Activated T-helper 1 cell treated with anti-CD3 and anti-CD28 coated beads, Interleukin-2, amount 50 U/mL, for 16 hours (primary cell): ENCODE measurements at places on chromosomes 11 and 22.

DNA sequence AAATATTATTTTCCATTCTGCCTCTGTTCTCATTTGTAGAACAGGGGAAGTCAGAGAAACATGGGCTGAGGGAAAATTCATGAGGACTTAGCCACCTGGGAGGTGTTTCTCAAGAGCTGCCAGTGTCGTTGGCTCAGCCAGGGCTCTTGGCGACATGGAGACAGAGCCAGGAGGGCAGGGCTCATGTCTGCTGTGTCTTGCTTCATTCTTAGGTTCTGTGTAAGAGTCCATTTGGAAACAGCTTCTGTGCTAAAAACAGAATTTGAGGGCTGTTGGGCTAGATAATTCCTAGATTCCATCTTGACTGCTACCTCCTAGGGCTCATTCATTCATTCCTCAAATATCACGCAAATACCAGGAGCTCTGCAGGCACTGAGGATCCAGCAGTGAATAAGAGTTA, 15.1 kb upstream of the MRGPRX2 start:
- no peak for DNase-seq

- no peak for DNase-seq
Observed at GRCh38 chr22:19723232-19723982, at the start of gene GP1BB. Gene GP1BB, plus strand, starts transcription at chr22:19723539. Its CDS starts 31 bp downstream, at chr22:19723570.

DNA sequence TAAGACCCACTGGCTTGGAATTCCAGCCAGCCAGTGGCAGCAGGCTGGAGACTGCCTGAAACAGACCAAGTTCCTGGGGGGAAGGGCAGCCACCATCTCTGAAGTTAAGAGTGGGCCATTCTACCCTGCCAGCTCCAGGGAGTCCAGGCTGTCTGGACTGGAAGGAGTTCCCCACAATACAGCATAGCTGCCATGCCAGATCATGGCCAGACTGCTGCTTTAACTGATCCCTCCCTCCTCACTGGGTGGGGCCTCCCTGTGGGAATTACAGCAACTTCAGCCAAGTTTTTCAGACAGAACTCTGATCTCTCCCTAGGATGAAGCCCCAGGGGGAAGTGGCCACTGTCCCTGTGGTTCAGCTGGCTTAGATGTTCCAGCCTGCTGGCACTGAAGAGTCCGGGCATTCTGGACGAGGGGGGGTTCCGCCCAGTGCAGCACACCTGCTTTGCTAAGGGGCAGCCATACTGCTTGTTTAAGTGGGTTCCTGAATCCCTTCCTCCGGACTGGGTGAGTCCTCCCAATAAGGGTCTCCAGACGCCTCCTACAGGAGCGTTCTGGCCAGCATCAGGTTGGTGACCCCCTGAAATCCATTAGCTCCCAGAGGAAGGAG, 455.4 kb downstream of the DLG2 start:
- no peak for DNase-seq

GRCh38 chr22:45502215-45503049, at the start of gene FBLN1:
Gene FBLN1, plus strand, starts transcription at chr22:45502883. Its CDS starts 103 bp downstream, at chr22:45502986.
- DNase-seq, result no peak

GRCh38 chr11:31160504-31161422, 208.8 kb downstream of the DCDC1 start:
- no peak for DNase-seq

GRCh38 chr11:133896028-133896427, 50.7 kb upstream of the SPATA19 start:
- no peak for DNase-seq

DNA sequence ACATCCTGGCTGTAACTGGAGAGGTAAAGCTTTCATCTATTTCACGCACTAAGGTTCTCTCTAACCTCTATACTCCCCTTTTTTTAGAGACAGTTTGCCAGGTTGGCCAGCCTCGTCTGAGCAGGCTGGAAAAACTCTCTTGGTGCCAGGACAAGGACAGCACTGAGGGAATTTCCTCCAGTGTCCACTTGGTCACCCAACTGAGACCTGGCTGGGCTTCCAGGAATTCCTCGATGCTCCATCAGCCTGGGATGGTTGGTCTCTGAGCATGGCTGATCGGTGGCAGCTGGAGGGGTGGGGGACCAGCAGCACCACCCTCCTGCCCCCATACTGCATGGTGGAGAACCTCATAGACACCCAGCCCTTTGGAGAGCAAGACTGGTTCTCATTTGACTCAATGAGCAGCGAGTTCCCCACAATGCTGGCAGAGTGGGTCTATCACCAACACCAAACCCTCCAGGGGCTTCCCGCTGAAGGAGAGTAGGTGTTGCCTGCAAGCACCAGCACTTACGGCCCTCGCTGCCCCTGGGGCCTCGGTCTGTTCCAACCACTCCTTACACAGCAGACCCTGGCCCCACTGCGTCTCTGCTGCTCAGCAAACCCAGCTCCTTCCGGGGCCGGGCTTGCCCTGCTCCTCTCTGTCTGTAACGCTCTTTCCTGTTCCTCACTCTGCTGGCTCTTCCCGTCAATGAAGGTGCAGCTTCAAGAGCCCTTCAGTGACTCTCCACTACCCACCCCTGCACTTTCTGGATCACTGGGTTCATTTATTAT, 122.2 kb downstream of the ST3GAL4 start:
- DNase-seq, result no peak

DNA sequence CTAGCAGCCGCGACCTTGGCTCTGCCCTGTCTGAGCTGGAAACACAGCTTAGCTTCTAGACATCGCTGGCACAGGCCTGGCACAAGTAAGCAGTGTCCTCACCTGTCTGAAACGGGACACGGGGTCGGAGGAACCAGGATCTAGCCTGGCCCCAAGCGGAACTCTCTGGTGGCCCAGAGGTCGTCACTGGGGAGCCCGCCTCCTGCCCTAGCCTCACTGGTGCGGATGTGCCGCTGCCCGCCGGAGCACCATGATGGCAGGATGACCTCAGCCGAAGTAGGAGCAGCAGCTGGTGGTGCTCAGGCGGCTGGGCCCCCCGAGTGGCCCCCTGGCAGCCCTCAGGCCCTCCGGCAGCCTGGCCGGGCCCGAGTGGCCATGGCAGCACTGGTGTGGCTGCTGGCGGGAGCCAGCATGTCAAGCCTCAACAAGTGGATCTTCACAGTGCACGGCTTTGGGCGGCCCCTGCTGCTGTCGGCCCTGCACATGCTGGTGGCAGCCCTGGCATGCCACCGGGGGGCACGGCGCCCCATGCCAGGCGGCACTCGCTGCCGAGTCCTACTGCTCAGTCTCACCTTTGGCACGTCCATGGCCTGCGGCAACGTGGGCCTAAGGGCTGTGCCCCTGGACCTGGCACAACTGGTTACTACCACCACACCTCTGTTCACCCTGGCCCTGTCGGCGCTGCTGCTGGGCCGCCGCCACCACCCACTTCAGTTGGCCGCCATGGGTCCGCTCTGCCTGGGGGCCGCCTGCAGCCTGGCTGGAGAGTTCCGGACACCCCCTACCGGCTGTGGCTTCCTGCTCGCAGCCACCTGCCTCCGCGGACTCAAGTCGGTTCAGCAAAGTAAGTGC, 871 bp downstream of the SLC35E4 start:
- no peak for DNase-seq

GRCh38 chr11:94424011-94424410, 22.8 kb upstream of the GPR83 start:
- DNase-seq, result no peak
